Renal cortex interstitium (tissue), 15 donors: ENCODE measurements at places on chromosomes 1 and 21.

DNA sequence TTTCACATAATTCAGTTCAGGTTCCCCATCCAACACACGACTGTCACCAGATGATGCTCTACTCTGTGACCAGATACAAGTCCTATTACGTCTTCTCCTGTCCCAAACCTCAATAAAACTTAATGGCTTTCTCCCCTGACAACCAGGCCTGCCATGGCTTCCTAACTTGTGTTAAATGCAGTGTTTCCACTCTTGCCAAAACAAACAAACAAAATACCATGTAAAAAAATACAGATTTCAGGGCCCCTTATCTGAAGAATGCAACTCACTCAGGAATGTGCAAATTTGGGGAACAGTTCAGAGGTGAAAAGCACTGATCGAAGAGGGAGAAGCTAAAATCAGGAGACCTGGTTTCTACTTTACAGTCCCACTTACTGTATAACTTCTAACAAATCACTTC lies 863 bp upstream of the NUF2 start:
- no peak for DNase-seq

DNA sequence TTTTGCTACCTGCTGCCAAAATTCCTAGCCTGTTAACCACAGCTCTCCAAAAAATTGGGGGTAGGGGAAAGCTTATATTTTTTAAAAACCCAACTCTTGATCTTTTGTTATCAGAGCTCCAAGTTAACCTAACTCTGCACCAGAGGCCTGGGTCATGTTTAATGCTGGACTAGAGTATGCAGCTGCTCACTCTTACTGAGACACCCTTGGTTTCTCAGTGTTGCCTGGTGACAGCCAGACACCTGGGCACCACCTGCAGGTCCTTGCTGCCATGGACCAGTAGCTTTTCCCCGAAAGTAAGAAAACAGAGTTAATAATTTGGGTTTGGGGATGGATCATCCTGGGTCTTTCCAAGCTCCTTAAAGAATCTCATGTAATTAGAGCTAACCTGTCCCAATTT lies 30.1 kb downstream of the KCNJ6 start:
- no peak for DNase-seq

GRCh38 chr1:184389446-184389845 lies 2.6 kb downstream of the C1orf21 start:
- no peak for DNase-seq

DNA sequence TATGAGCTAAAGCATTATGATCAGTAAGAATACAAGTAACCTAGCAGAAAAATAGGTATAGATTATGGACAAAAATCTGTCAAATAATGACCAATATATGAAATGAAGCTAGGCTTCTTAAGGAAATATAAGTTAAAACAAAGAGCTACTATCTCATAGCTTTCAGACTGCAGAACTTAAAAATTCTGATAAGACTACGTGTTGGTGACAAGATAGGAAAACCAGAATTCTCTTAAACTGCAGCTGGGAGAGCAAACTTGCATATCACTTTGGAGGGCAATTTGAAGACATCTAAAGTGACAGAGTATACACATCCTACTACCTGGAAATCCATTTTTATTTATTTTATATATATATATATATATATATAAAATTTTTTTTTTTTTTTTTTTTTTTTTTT lies 65.5 kb downstream of the LTN1 start:
- no peak for DNase-seq

GRCh38 chr1:16447641-16448040 lies 7.1 kb downstream of the NECAP2 start:
- DNase-seq: no peak

DNA sequence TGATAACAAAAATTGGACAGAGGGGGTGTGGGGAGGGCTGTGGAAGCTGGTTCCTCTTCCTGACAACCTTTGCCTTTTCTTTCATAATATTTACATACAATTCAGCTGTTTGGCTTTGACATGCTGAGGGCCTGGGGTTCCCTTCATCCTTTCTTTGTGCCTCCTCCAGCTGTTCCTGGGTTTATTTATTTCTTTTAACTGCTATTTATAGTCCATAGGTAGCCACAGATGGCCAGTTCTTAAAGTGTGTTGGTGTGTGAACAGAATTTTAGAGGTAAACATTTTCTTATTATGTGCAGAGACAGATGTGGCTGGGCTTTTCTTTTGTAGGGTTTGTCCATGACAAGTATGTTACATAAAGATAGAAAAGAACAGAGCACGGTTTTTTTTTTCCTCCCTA lies 34.1 kb upstream of the CNIH3 start:
- DNase-seq: no peak

DNA sequence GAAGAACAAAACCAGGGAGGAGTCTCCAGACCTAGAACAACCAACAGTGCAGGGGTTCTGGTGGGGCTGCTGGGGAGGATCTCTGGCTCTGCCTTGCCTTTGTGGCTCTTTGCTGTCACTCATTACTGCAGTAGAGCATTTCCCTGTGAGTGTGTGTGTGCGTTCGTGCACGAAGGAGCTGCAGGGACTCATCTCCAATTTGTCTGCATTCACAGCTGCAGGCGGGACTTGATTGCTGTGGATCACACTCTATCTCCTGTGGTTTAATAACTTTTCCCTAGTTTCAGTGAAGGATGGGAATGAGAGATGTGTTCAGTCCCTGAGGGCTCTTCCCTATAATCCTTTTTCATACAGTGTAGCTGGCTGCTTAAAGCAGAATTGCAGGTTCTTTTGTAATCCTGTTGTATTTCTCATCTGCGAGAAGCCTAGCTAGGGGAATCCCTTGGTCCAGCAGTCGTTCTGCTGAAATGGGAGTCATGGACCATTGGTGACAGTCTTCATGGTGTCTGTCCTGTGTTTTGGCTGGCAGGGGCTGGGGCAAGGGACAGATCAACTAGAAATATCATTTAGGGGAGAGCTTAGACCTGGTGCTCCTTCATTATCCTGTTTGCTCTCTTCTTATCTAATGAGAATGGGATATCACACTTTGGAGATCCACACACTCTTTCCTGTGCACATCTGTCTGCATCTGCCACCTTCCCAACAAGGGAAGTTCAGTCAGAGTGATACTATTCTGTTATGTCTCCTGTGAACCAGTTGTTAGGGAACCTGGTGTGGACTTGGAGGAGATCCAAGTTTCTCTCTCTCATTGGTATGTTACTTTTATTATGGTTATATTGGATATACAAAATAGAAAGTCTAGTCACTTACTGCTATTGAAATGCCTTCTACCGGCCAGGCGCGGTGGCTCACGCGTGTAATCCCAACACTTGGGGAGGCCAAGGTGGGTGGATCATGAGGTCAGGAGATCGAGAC lies 3.0 kb downstream of the PCP4L1 start:
- DNase-seq: no peak

- no peak for DNase-seq
Measured at GRCh38 chr1:242568666-242569065, 44.2 kb upstream of the PLD5 start.

DNA sequence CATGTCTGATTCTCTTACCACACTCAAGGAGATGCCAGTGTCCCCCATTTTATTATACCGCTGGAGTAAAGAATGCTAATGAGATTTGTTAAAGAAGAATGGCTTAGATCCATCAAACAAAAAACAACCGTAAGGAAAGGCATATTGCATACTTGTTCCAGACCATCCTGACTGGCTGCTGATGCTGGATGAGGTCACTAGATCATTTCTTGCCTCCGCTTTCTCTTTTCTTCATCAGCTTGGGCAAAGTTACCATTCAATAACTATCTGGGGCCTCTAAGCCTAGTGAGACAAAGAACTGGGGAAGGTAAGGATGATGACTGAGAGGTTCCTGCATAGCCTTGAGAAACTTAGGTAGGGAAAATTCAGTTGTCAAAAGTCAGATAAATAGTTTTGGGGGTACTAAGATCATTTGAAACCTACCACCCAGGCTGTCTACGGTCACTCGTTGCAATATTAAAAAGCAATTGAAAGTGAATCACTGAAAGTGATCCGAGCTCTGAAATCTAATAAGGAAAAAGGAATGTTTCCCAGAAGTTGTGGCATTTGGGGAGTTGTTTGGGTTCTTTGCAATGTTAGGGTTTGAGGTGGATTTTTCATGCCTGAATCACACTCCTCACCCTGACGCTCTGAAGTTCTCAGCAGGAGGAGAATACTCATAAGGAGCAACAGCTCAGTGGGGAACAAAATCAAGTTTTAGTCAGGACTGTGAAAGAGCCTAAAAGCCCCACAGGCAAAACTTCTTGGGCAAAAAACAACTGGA lies 176.8 kb downstream of the HHIPL2 start:
- no peak for DNase-seq

DNA sequence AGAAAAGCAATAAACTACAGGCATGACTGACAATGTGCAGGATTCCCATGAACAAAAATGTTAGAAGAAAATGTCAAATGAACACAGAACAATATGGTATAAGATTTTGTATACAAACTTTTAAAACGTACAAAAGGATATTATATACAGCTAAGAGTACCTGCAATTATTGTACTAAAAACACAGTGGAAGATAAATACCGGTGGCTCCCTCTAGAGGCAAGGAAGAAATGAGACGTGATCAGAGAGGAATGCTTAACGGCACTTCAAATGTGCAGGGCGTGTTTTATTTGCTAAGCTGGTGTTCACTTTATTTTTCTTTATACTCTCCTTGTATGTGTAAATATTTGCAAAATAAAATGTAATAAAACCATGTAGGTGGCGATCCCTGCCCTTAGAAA lies 191.8 kb upstream of the SAMSN1 start:
- DNase-seq: peak; percentile 6

DNA sequence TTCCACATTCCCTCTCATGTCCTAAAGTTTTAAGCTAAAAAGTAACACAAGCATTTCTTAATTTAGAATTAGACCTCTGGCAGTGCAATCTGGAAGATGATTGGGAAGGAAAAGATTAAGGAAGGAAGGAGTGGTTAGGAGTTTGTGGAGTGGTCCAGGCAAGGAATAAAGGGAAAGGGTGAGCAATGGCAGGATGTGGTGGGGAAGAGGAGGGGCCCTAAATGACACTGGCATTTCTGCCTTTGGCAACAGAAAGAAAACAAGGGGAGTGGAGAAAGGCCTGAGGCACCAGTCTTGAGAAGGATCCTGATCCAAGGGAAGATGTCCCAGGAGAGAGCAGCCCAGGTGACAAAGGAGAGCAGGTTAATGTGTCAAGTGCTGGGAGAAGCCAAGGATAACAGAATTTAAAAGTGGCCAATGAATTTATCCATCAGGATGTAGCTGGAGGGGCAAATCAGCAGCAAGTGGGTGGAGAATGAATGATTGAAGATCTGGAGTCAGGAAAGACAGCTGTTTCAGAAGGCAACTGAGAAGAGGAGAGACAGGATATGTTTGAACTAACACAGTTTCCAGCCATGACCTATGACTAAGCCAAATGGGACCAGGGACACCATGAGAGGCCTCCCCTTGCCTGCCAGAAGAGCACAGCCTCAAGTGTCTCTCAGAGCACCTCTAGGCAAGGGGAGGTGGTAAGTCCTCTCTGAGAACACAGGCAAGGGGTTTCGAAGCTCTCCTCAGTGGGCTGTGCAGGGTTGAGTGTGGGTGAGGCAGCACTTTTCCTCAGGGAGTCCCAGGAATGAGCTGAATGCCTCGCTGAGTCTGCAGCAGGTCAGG lies 20.9 kb upstream of the LY9 start:
- DNase-seq: no peak

DNA sequence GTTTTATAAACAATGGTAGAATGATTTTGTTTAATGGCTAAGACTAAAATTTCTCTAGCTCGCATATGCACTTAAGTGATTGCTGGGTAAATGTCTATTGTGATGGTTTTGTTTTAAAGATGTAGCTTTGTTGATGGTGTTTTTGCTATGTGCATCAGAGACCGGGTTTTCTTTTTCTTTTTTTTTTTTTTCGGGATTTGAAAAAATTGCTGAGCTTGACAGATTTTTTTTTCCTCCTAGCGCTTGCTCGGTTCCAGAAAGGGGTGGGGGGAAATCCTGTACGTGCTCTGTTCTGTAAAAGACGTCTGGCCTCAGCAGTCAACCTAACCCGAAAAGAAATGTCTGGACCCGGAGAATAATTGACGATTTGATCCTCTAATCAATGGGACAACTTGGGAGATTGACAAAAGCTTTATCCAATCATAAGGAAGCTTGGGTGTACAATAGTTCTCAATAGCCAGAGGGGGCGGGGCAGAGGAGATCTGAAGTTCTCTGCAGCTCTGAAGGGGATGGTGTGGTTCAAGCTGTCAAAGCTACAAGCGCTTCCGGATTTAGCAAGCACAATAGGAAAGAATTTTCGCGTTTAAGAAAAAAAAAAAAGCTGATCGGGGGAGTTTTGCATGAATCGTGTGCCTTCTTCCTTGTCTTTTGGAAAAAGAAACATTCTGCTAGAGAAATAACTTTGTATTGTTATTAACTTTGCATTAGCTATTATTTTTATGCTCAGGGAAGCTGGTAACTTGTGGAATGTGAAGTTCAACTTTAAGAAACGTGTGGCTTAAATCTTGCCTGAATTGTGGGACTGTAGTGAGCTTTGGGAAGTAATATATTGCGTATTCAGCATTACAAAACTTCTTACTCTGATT lies 4.5 kb upstream of the NFIA start:
- DNase-seq: peak; percentile 96

GRCh38 chr1:110337704-110338308 lies 1.4 kb upstream of the RBM15 start:
- DNase-seq: no peak

GRCh38 chr1:154941333-154942013 lies 5.0 kb upstream of the PMVK start:
- DNase-seq: no peak

GRCh38 chr1:157732755-157733154 lies 32.2 kb upstream of the FCRL3 start:
- no peak for DNase-seq

- no peak for DNase-seq
Measured at GRCh38 chr1:9402256-9402616, 109.5 kb downstream of the SPSB1 start.

DNA sequence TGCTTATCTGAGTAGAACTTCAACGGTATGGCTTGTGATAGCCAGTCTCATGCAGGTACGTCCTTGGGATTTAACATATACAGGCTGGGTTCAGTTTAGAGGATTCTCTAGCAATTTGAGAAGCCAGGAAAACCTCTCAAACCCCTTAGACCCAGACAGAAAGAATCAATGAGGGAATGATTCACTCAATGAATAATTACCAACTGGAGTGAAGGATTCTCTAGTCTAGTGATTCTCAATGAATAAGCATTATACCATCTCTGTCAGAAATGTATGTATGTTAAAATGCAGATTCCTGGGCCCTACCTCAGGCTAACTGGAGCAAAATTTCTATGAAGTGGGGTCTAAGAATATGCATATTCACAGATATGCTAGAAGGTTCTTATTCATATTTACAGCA lies 54.5 kb upstream of the APP start:
- DNase-seq: no peak

- DNase-seq: no peak
Measured at GRCh38 chr1:65704318-65704717, 88.4 kb upstream of the PDE4B start.

DNA sequence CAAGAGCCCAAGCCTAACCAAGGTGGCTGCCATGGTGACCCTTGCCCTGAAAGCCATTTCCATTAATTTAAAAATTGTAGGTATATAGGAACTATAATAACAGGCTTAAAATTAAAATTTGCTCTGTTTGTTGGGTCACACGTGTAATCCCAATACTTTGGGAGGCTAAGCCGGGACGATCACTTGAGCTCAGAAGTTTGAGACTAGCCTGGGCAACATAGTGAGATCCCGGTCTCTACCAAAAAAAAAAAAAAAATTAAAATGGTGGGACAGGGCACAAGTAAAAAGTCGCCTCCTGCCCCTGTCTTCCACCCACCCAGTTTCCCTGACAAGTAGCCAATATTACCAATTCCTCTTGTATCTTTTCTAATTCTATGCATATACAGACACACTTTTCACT lies 6.6 kb downstream of the CAPZA1 start:
- no peak for DNase-seq
